ENCODE measurements at places on chromosomes 4 and X.

DNA sequence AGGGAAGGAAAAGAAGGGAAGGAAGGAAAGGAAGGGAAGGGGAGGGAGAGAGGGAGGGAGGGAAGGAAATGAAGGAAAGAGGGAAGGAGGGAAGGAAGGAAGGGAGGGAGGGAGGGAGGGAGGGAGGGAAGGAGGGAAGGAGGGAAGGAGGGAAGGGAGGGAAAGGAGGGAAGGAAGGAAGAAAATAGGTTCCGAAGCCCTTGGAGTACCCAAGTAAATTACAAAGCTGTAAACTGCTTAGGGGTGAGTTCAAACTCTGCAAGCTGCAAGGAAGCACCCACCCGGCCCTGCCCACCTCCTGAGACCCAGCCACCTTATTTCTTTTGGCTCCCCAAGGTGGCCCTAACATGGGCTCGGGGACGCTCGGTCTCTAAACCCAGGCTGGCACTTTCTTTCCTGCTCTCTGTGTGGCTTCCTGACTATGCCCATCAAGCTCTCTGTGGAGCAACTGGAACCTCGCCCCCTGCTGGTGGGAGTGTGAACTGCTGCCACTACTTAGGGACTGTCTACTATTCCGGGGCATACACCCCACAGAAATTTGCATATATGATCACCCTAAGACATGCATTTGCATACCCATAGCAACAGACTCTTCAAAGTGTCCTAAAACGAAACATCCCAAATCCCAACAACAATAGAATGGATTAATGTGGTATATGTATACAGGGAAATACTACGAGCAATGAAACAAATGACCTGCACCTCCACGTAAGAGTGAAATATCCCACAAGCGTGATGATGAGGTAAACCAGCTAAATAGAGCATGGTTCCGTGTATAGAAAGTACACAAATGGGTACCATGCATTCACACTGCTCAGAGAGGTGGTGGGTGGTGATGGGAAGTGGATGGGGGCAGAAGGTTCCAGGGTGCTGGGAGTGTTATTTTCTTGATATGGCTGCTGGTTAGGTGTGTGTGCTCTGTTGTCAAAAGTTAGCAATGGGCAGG, 151.7 kb upstream of the TBL1X start:
- DNase-seq, result peak; percentile 6

- peak; percentile 59 for DNase-seq
These were observed 69.8 kb downstream of the RPS3A start for GRCh38 chr4:151169223-151169622.

GRCh38 chr4:47837908-47838294, at the start of gene CORIN:
Gene CORIN (minus strand): TSS chr4:47838067. CDS start chr4:47837949, 118 bp downstream.
- no peak for DNase-seq

DNA sequence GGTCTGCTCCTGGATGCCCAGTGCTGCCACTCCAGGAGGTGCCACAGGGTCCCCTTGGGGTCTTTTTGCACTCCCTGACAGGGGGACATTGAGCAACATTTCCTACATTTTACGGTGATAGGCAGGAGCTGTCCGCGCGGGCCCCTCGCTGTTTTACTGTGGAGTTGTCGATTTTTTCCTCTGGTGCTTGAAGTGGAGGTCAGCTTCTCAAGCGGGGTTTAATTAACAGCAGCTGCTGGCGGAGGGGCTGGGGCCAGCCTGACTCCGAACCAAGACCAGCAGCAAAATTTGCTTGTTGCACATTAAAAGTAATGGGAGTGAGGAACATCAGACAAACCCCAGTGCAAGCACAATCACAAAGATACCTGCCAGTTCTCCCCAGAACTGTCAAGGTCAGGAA, 13.2 kb upstream of the SH3TC1 start:
- no peak for DNase-seq

- peak; percentile 9 for DNase-seq
These were observed 731 bp downstream of the BRWD3 start for GRCh38 chrX:80808881-80809411.

DNA sequence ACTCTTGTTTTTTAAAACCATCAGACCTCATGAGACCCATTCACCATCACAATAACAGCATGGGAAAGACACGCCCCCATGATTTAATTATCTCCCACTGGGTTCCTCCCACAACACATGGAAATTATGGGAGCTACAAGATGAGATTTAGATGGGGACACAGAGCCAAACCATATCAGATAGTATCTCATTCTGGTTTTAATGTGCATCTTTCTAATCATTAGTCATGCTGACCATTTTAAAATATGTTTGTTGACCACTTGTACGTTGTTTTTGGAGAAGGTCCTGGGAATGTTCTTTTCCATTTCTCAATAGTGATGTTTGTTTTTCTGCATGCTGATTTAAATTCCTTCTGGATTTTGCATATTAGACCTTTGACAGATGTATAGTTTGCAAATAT, 119.0 kb downstream of the RTL3 start:
- no peak for DNase-seq

DNA sequence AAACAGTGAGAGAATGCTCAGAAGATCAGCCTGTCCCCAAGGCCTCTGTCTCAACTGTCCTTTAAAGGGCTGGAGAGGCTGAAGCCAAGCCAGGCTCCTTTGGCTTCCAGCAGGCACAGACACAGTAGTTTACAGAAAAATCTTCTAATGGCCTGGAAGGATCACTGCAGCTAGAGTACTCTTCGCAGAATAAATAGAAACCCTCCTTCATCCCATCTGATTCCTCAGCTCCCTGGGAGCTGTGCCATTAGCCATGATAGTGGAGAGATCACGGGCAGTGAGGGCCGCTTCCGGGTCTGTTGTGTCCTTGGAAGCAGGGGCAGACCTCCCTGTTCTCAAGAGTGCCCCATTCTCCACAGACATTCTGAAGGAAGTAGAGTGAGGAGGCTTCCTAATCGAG, 63.1 kb downstream of the CCNI start:
- DNase-seq, result no peak

DNA sequence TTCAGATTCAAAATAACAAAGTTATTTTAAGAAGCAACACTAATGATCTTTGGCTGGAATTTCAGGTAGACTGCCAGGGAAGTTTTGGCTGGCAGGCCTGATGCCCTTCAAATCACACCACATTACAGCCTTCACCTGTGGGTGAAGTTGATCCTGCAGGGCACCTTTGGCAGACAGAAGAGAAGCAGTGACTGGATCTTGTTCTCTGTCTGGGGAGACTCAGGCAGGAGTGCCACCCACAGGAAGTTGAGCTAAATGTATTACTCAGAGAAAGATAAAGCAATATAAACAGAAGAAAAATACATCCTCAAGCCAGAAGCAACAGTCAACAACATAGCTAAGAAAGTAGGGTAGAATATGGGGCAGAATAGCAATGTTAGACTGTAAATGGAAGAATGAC, 12.8 kb upstream of the CFAP299 start:
- DNase-seq, result no peak

DNA sequence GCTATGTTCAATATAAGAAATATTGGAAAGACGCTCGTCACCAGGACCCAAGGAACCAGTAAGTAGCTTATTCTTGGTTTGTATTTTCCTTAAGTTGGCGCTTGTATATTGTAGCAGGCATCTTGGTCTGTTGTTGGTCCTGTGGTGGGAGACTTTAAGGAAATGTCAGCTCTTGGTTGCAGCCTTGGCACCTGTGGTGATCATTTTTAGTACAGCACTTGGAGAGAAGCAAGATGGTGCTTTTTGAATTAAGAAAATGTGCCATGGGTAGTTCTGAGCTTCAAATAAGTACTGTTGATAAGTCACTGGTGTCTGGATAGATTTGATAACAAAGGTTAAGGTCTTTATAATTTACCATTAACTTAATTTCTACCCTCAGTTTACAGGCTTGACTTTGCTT, 1.1 kb downstream of the RPS3A start:
- DNase-seq, result no peak

GRCh38 chr4:74755486-74755885, 38.8 kb downstream of the BTC start:
- DNase-seq, result no peak

GRCh38 chr4:53614591-53614990, 23.3 kb upstream of the LNX1 start:
- DNase-seq, result no peak

DNA sequence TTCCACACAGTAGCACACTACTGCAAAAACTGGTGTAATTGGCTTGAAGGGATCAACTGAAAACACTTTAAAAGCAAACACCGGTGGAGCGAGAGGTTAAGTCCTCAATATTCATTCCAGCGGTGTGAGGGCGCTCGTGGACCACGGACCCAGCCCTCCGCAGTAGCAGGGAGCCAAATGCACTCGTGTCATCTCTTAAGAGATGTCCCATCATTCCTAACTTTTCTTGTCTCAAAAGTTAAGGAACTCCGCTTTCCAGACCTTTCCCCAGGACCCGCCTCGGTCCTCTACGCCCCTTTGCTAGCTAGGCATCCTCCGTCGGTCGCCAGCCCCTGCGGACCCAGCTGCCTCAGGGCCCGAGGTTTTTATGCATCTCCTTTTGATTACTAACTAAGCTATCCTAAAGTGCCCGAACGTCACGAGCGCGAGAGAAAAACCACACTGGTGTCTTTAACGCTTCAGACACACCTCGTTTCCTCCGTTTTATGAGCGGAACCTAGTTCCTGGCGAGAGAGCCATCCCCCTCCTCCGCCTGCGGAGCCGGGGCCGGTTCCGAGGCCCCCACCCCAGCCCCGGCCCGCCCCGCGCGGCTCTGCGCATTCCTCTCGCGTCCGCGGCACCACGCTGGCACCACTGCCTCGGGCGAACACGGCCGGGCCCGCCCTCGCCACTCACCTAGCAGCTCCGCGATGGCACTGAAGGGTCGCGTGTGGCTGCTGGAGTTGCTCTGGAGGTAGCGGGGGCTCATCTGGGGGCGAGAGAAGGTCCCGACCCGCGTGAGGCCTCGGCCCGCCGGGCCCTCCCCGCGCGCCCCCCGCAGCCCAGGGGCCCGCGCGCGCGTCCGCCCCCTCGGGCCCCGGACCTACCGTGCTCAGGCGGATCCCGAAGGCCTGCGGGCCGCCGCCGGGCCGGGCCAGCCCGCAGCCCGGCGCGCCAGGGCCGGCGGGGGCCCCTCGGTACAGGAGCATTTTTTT, 723 bp downstream of the MORC4 start:
- DNase-seq, result peak; percentile 41

GRCh38 chrX:105975382-105975781, 63.1 kb downstream of the SERPINA7 start:
- DNase-seq, result no peak

- no peak for DNase-seq
These were observed at the start of gene CPZ for GRCh38 chr4:8592366-8593263. Gene CPZ (plus strand): TSS chr4:8592765. CDS start chr4:8592834, 69 bp downstream.

DNA sequence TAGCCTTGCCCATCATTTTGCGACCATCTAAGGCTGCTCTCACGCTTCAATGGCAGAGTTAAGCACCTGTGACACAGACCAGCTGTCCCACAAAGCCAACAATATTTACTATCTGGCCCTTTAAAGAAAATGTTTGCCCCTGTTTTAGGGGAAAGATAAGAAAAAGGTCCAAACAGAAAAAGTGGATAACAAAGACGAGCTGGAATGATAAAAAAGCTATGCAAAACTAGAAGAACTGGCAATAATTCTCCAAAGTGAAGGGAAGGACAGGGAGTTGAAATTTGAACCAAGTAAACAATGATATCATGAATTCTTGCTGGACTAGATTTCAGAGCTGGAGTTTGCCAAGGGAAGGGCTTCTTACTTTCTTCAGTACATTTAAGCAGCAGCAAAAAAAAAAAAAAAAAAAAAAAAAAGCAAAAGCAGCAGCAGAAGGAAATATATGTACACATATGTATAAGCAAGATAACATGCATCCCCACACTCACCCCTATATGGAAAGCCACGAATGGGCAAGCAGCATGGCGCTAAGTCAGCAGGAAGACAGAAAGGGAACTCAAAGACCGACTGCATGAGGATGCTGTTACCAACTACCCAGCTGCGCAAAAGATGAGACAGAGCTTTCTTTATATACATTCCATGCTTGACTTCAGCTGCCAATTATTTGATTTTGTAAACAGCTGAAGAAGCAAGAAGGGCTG, 12.5 kb downstream of the TRAPPC2 start:
- peak; percentile 3 for DNase-seq

- no peak for DNase-seq
These were observed 120.5 kb downstream of the ENPP6 start for GRCh38 chr4:184097241-184097605.

DNA sequence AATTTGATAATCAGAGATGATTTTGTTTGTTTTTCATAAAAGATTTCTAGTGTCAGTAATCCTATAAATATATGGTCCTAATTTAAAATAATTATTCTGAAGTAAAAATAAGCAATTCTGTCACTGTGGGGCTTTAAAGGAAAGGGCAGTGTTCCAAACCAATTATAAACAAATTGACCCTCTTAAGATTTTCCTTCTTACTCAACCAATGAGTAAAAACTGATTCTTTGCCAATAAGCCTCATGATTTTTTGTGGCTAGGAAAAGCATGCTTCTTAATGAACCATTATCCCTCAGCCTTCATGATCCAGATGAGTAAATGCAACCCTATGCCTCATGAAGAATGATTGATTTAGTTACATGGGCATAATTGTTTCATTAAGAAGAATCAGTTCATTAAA, 1010.4 kb downstream of the ADGRL3 start:
- no peak for DNase-seq

DNA sequence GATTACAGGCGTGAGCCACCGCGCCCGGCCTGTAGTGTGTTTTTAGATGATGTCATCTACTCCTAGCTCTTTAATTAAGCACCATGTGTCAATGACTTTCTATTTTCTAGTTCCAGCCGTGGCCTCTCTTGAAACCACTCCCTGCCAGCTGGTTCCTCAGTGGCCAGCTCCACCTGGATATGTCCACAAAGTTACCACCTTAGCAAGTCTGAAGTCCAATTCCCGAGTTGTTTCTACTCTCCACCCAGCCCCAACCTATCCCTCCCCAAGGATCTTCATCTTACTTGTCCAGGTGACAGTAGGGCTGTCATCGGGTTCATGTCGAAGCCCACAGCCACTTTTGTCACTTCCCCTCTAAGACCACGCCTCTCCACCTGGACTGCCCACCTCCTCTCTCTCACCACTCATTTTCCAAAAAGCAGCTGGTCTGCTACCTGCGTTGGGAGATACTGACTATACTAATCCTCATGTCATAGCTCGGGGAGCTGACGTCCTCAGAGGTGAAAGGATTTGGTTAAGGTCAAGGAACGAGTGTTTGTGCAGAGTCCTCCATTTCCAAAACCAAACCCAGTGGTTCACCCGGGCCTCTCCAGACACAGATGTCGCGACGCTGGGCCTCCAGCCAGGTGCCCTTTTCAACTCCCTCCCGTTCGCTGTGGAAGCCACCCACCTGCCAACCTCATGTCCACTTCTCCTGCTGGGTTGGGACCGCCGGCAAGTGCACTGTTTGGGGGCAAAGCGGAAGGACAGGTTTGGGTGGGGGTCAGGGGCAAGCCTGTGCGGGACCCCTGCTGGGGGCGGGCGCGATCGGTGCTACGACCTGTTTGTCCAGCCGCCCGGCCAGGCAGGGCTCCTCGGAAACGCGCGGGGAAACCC, 704 bp downstream of the FAM3A start:
- DNase-seq, result no peak

DNA sequence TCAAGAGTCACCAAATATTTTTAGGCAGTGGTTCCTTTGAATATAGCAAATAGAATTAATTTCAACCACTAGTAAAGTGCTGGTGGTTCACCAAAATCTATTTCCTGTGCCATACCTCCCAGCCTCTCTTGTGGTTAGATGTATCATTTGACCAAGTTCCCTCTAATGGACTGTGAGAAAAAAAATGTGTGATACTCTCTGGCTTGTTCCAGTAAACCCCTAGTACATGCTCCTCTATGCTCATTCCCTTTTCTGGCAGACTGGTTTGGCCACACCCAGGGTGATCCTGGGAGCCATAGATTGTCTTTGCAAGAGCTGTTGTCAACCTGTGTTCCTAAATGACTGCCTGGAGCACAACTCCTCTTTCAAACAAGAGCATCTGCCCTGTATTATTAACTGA, 109.5 kb downstream of the FRAS1 start:
- no peak for DNase-seq
